ENCODE measurements at places on chromosomes 4 and X.

GRCh38 chrX:106415276-106415895 is 196.4 kb upstream of the RADX start:
- peak; percentile 15 for DNase-seq

DNA sequence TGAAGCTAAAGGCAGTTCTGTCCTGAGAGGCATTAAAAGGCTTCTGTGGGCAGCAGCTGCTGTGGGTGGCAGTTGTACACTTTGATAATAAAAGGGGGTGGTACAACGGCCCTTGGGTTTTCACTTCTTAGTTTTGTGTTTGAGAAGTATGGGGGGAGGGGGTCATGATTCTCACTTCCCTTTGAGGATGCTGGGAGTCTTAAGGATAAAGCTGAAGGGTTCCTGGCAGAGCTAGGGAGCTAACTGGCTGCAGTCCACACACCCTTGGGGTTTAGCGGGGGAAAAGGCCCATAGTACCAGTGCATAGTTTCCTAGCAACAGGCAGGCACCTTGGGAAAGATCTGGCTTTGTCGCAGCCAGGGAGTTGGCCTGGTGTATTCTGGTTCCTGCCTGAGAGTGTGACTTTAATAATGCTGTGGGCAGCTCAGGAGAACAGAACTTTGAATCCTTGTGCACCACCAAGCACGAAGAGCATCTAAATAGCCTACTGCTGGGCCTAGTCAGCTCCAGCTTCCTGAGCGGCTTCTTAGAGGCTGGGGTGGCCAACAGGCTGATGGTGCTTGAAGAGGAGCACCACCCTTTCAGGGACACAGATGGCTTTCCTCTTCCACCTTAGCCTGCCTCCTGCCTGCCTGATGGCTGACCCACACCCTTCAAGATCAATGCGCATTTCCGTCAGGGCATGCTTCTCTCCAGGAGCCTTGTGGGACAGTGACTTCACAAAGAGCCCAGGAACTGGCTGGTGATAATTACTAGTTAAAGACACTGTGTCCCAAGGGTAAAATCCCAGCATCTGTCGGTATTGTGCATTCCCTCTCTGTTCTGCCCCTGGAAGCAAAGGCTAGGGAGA is 12.5 kb downstream of the ZBTB33 start:
- DNase-seq = no peak

DNA sequence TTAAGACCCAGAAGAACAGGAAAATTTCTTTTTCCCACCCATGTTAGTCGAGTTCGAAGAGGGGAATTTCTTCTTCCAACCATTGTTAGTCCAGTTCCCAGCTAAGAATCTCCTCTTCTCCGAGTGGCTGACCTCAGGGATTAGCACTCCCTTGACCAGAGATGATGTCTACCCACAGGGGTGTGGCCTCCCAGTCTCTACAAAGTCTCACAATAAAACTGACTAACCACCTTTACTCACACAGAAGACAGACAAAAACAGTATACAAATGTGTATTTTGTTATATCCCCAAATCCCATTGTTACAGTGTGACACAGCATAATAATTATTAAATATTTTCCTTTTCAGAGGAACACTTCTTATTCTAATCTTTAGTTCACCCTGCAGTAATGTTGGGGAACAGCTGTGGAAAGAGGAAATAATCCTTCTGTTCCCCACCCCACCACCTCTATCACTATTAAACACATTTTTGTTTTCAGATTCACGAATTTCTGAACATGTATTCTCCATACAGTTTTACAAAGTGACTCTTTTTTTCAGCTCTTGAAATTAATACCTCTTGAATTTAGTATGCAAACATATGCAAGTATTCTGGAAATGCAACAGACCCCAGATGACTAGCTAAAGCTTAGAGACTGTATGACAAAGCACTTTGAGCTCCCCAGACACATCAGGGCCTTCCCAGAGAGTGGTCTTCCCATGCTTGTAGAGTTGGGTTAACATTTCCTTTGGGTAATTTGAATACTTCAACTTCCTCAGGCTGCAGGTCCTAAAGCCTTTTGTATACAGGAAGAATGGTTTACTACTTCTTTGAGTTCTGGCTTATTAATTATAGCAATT is 62.5 kb upstream of the NFKB1 start:
- peak; percentile 48 for DNase-seq

DNA sequence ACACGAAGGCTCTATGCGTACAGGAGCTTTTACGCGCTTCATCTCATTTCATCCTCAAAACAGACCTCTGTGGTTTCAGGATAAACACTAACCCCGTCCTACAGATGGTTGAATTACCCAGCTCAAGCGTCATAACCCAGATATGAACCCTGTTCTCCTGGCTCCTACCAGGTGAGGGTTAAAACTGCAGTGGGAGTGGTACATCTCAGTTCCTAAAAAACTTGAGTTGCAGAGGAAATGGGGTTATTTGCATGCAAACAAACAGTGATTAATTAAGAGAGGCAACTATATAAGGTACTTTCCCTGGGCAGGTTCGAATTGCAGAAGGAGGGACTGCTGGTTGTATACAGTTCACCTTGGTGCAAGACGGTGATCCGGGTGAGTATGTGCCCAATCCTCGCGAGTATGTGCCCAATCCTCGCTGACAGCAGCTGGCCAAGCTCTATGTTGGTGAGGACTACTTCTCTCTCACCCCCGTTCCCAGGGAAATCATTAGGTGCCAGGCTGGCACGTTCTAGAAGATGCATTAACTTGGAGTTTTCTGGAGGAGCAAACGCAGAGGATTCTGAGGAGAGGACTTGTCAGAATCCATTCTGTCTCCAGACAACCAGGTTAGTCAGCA is 72.6 kb downstream of the FHDC1 start:
- no peak for DNase-seq

DNA sequence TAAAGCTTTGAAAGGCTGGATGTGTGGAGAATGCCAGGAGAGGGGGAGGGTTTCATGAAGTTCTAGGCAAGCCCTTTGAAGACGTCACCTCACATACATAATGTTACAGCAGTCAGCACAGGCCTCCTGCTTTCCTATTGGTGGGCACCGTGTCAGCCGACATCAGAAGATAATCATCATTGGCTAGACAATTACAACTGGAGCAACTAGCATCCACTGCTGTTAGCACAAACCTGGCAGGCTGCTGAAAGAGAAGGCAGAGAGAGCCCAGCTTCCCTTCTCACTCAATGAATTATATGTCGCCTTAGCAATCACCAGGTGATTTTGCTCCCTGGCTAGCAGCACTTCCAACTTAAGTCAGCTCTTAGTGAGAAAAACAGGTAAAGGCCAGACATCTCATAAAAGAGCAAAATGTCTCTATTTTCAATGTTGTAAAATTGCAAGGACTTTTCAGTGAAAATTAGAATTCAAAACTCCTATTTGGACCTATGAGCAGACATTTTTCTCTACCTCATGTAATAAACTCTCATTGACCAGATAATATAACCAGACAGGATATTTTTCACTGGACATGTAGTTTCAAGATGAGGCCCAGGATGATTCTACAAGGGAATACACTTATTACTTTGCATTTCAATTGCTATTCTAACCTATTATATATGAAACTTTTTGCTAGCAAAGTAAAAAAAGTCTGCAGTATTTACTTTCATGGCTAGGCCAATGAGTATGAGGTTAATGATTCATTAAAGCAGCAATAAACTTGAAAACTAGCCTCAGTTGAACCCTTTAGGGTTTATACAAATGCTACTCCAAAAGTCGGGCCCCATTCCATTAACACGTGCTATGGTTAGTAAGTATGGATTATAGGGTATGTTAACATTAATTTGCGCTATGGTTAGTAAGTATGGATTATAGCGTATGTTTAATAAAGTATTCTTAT is 4.3 kb downstream of the ELOVL6 start:
- peak; percentile 86 for DNase-seq

DNA sequence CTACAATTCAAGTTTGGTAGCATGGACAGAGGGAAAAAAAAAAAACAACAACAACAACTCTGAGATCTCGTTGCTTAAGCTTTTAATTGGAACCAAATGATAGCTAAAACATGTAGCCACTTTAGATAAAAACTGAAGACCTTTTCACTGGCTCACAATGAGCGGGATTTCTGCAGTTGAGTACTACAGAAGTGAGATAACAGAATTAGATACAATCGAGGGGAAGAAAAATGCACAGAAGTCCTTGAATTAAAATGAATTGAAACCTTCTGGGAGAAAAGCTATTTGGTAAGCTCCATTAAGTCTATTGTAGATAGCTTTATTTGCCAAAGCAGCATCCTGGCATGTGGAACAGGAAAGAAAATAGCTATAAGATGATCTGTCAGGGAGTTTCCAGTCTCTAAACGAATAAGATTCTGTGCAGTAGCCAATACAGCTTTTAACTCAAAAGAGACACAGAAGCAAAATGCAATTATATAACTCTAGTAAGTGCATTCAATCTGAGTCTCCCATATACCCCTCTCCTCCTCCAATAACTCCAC is 248.5 kb downstream of the ENOX2 start:
- no peak for DNase-seq

DNA sequence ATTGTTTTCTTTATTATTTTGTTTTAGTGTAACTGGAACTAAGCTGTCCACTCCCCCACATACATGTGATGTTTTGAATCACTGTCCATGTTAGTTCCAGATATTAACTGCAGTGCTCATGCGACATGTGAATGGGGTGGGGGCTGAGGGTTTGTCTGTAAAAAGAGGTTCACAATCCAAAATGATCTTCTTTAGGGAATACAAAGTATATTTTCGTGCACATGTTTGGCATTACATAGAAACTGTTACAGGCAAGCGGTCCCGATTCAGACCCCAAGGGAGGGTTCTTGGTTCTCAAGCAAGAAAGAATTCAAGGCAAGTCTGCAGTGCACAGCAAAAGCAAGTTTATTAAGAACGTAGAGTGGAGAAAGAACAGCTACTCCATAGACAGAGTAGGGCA is 296.5 kb upstream of the CLNK start:
- no peak for DNase-seq

DNA sequence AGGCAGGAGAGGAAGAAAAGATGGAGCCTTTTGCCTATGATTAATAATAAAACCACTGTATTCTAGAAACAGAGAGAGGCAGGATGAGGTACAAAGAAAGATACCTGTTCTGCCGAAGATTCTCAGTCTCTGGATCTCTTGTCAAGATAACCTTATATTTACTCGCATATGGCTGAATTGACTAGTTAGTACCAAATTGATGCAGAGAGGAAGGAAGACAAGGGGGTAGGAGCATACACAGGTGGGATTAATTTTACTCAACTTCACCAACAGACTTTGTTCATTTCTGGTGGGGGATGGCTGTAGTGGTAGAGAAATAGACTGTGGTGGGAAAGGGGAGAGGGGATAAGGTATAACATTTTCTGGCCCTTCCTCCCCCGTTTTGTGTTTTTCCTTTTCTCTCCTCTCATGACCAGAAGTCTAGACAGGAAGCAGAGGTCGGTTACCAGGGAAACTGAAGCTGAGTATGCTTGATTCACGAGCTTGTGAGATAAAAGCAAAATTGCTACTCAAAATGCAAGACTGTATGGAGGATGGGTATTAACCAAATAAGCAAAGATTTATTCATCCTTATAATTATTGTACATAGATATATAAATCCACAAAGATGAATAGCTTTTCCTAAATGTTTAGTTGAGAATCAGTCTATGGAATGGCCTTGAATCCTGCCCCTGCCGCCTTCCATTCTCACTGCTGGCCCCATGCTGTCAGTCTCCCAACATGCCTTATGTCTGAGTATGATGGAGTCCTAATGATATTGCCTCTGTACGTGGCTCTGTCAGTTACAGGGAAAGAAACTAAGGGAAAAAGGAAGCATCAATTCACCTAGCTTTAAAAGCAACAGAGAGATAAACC is 17.8 kb upstream of the PAGE2B start:
- peak; percentile 52 for DNase-seq

- peak; percentile 69 for DNase-seq
These were observed 828 bp downstream of the MCUB start for GRCh38 chr4:109560687-109561461.

DNA sequence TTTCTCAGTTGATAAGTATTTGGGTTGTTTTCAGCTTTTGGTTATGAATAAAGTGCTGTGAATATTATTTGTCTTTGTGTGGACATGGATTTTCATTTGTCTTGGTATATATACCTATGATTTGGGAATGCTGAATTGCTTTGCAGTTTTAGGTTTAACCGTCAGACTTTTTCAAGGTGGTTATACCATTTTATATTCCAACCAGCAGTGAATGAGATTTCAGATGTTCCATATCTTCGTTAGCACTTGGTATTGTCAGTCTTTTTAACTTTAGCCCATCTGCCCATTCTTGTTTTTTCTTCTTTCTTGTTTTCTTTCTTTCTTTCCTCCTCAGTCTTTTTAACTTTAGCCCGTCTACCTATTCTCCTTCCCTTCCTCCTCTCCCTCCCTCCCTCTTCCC is 106.0 kb downstream of the KDM6A start:
- DNase-seq = no peak
